ENCODE measurements at places on chromosomes 4 and X.
A peak's percentile ranks its signal among the peaks of the same experiment; 100 is the strongest.

GRCh38 chr4:183541010-183541751 lies 36.3 kb downstream of the ING2 start:
- no peaks in the 10 kb centered on the region for H3K4me1 ChIP-seq
- H3K27ac ChIP-seq, result no peak overlapping the region
- peaks cover 6% of the 10 kb centered on the region for H3K27me3 ChIP-seq
- DNase-seq, result no peak
- no peak overlapping the region for H3K4me3 ChIP-seq
- H3K36me3 ChIP-seq, result no peaks in the 10 kb centered on the region

- no peaks in the 10 kb centered on the region for H3K4me1 ChIP-seq
- H3K27me3 ChIP-seq, result no peaks in the 10 kb centered on the region
- no peak overlapping the region for H3K27ac ChIP-seq
- H3K4me3 ChIP-seq, result no peak overlapping the region
- no peaks in the 10 kb centered on the region for H3K36me3 ChIP-seq
Observed at GRCh38 chrX:92231391-92231790, 452.2 kb downstream of the PCDH11X start.

GRCh38 chrX:23822397-23822796 lies 39.4 kb downstream of the SAT1 start:
- no peak overlapping the region for H3K4me3 ChIP-seq
- H3K27ac ChIP-seq, result no peak overlapping the region
- DNase-seq, result peak; percentile 66

DNA sequence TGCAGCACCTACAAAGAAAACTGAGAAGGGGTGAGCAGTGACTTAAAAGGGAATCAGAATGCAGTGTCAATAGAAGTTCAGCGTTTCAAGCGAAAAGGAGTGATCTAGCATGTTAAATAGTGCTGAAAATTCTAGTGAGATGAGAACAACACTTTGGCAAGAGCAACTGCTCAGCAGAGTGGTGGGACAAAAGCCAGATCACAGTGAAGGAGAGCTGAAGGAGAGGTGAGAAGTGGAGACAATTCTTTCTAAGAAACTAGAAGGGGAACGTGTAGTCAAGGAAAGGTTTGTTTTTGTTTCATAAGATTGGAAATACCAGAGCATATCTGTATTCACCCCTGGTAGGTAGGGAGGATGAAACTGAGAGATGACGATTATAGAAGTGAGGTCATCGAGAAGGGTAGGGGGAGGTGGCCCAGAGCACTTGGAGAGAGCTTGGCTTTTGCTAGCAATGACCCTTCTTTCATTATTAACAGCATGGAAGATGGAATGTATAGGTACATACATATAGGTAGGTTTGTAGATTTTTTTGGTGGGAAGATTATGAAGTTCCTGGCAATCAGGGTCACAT lies 33.7 kb downstream of the SRPX2 start:
- H3K4me3 ChIP-seq, result no peak overlapping the region
- peak; percentile 55 for DNase-seq
- H3K27me3 ChIP-seq, result no peaks in the 10 kb centered on the region
- no peaks in the 10 kb centered on the region for H3K36me3 ChIP-seq
- H3K27ac ChIP-seq, result no peak overlapping the region

DNA sequence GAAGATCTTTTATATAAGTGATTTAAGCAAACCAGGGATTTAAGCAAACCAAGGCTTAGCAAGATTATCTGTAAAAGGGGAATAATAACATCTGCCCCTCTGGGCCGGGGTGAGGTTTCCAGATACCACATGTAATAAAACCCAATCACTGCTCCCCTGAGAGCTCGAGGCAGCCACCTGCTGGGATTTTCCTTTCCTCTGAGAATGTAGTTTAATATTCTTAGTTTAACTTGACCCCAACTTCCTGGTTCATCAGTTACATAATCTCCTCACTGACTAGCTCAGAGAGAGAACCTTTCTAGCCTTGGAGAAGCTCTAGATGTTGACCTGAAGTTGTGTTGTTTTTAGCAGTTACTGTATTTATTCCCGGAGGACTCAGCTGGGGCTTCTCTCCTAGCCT lies 322.4 kb downstream of the ARHGAP10 start:
- 0 out of 2 replicates have a peak, but pooled peaks cover 6% of the 10 kb centered on the region for H3K4me1 ChIP-seq
- no peak overlapping the region for H3K4me3 ChIP-seq
- no peak overlapping the region for H3K27ac ChIP-seq
- no peaks in the 10 kb centered on the region for H3K36me3 ChIP-seq

DNA sequence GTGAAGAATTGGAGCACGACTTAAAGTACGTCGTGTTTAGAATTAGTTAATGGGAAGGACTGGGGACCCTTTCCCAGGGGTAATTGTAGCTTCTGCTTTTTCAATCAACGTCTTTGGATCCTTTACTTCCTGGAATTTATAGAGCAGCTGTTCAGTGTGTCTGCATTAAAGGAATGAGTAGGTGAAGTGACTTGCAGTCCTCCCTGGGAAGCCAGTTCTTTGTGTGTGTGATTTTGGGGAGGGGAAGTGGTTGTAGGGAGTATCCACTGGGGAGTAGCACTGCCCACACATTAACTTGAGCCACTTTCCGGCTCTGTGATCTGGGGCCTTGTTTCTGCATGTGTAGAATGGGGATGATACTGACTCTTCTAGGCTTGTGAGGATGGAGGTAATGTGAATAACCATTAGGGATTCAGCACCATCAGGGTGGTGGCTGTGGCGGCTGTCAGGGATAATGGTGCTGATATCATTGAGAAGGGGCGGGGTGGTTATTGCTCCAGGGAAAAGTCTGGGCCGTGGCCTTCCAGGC lies 54.7 kb downstream of the TMEM131L start:
- no peaks in the 10 kb centered on the region for H3K4me1 ChIP-seq
- H3K27me3 ChIP-seq, result no peaks in the 10 kb centered on the region
- H3K27ac ChIP-seq, result no peak overlapping the region
- no peaks in the 10 kb centered on the region for H3K36me3 ChIP-seq

DNA sequence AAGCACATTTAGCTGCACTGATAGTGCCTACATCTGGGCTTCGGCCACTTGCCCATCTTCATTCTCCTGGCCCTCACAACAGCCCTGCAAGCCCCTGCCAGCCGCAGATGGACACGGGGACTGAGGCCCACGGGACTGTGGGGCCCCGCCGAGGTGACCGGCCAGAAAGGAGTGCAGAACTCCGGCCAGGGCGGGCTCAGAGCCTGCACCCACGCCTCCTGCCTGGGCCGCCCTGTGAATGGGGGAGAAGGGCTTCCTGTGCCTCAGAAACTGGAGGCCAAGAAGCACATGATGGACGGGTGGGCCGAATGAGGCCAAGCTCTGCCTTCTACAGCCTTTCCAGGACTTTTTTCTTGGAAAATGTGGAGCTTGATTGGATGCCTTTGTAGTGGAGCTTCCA lies 35.7 kb upstream of the HGFAC start:
- no peak for DNase-seq
- H3K36me3 ChIP-seq, result no peaks in the 10 kb centered on the region
- peaks cover 14% of the 10 kb centered on the region for H3K4me1 ChIP-seq
- H3K27me3 ChIP-seq, result no peaks in the 10 kb centered on the region
- H3K27ac ChIP-seq, result no peak overlapping the region
- H3K4me3 ChIP-seq, result no peak overlapping the region

- no peak overlapping the region for H3K27ac ChIP-seq
- H3K4me3 ChIP-seq, result no peak overlapping the region
- DNase-seq, result no peak
Observed at GRCh38 chr4:11487868-11488544, 59.3 kb upstream of the HS3ST1 start.

GRCh38 chr4:169203891-169204290 lies 66.9 kb downstream of the SH3RF1 start:
- no peak overlapping the region for H3K27ac ChIP-seq
- no peaks in the 10 kb centered on the region for H3K27me3 ChIP-seq
- H3K4me3 ChIP-seq, result no peak overlapping the region
- peaks cover 79% of the 10 kb centered on the region for H3K4me1 ChIP-seq

GRCh38 chr4:10662937-10663336 lies 21.6 kb downstream of the CLNK start:
- H3K27ac ChIP-seq, result no peak overlapping the region
- H3K4me3 ChIP-seq, result no peak overlapping the region
- peaks cover 29% of the 10 kb centered on the region for H3K27me3 ChIP-seq
- no peak for DNase-seq
- H3K36me3 ChIP-seq, result no peaks in the 10 kb centered on the region

DNA sequence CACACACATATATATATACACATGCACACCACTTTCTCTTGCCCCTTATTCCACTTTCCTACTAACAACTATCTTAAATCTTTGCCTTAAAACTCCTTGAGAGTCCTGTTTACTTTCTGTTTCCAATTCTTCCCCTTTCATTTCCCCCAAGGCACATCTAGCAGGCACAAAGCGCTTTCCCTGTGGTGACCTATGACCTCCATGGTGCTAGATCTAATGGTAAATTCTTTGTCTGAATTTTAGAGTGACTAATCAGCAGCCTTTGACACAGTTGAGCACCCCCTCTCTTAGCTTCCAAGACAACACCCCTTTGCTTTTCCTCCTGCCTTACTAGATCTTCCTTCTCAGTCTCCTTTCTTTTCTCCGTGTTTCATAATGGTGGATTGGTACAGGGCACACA lies 236.4 kb upstream of the TTC29 start:
- H3K4me3 ChIP-seq, result no peak overlapping the region
- H3K27me3 ChIP-seq, result no peaks in the 10 kb centered on the region
- H3K36me3 ChIP-seq, result no peaks in the 10 kb centered on the region
- H3K4me1 ChIP-seq, result no peaks in the 10 kb centered on the region

- no peaks in the 10 kb centered on the region for H3K27me3 ChIP-seq
- H3K4me1 ChIP-seq, result no peaks in the 10 kb centered on the region
- H3K36me3 ChIP-seq, result no peaks in the 10 kb centered on the region
Observed at GRCh38 chr4:150986085-150986484, 29.0 kb downstream of the LRBA start.

- H3K36me3 ChIP-seq, result peaks cover 70% of the 10 kb centered on the region
- H3K27me3 ChIP-seq, result no peaks in the 10 kb centered on the region
- DNase-seq, result peak; percentile 66
- H3K27ac ChIP-seq, result peak overlapping the region; percentile 67
- H3K4me1 ChIP-seq, result peaks cover 47% of the 10 kb centered on the region
- no peak overlapping the region for H3K4me3 ChIP-seq
Observed at GRCh38 chr4:7813674-7814073, 126.0 kb downstream of the AFAP1 start.

- H3K4me3 ChIP-seq, result peak overlapping the region; percentile 90
- peaks cover 34% of the 10 kb centered on the region for H3K4me1 ChIP-seq
- H3K27me3 ChIP-seq, result no peaks in the 10 kb centered on the region
Observed at GRCh38 chr4:124708517-124709300, 3.8 kb downstream of the ANKRD50 start.

DNA sequence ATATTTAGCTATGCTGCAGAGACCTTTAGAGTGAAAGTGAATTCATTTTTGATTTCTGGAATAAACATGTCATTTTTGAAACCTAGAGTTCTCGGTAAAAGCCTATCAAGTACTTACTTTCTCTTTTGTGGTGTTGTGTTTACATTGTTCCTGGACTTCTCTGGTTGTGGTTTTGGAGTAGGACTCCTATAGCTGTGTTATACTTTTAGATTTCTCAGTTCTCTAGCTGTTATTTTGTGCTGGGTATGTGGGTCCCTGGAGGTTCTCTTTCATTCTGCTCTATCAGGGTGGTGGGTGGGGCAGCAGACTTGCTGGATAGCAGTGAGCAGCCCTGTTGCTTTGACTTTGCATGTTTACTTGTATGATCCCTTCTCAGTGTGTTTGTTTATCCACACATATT lies 25.6 kb upstream of the MSMO1 start:
- peak; percentile 53 for DNase-seq
- H3K4me1 ChIP-seq, result peaks cover 5% of the 10 kb centered on the region
- no peak overlapping the region for H3K27ac ChIP-seq
- H3K36me3 ChIP-seq, result no peaks in the 10 kb centered on the region
- no peaks in the 10 kb centered on the region for H3K27me3 ChIP-seq

DNA sequence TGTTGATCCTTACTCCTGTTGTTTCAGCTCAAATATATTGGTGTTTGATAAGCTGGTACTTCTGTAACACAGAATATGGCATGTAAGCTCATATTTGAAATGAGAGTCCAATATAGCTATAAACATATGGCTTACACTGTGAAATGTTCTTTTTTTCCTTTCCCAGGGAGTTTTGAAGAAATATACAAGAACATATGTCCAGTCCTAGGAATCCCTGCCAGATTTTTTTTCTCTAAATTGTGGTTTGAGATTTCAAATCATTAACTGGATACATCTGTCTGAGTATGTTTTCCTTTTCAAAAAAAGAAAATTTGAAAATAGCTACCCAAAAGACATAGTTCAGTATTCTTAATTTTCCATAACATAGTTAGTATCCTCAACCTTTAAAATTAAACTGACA lies 60.2 kb downstream of the HMGB2 start:
- H3K4me1 ChIP-seq, result peaks cover 7% of the 10 kb centered on the region
- no peaks in the 10 kb centered on the region for H3K36me3 ChIP-seq
- DNase-seq, result no peak
- no peak overlapping the region for H3K27ac ChIP-seq

- H3K4me1 ChIP-seq, result peaks cover 16% of the 10 kb centered on the region
- H3K4me3 ChIP-seq, result no peak overlapping the region
- H3K36me3 ChIP-seq, result no peaks in the 10 kb centered on the region
Observed at GRCh38 chr4:121252224-121252806, 88.2 kb upstream of the TNIP3 start.

DNA sequence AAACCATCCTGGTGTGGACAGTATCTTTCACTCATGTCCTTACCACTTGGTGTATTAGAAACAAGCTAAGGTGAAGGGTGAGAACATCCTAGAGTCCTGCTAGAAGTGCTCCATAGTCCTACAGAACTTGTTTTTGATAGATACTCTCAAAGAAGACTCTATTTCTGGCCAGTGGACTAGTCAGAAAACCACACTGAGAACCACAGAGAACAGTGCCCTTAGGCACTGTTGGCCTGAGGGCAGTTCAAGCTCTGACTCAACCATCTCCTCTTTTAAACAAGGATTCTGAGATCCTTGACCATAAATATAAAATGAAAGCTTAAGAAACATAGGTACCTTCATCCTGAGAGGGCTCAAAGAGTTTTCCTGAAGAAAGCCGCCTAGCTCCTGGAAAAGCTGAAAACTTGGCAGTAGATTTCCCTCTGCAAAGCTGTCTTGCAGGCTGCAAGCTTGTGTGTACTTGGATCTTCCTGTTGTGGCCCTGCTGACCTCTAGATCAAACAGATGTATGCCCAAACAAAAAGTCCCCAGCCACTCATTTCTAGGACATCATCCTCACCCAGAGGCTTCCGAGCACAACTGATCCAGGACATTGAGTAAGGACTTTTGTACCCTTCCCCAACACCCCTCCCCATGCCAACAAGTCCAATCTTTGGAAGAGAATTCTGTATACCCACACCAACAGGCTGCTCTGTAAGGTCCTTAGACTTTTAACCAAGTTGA lies 111.6 kb upstream of the CXCL13 start:
- no peak overlapping the region for H3K27ac ChIP-seq
- no peaks in the 10 kb centered on the region for H3K36me3 ChIP-seq
- DNase-seq, result peak; percentile 14
- H3K27me3 ChIP-seq, result peaks cover 55% of the 10 kb centered on the region

DNA sequence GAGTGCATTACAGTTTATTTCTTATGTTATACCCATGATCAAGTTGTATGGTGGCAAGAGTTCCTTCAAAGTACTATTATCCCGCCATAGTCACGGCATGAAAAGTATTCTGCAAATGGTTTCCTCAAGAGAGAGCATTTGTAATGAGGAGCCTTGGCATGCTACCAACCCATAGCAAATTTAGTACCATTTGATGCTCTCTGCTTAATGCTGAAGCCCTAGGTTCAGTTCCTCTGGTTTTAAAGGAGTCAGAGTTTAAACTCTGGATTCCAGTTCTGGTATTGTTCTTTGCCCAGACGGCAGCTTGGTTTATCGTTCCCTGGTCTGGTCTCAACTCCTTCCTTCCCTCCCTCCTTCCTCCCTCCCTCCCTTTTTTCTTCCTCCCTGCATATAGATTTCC lies 371.3 kb downstream of the BMPR1B start:
- no peaks in the 10 kb centered on the region for H3K36me3 ChIP-seq
- DNase-seq, result peak; percentile 2
- H3K27me3 ChIP-seq, result no peaks in the 10 kb centered on the region
